ENCODE measurements at places on chromosomes 2 and 18. TPM values are rescaled to one million over a fixed set of nuclear protein-coding genes. Genes with fewer than 3 reads are reported as not detected.

- DNase-seq, result no peak
These were observed 86.0 kb downstream of the RHOB start for GRCh38 chr2:20532634-20533437.

DNA sequence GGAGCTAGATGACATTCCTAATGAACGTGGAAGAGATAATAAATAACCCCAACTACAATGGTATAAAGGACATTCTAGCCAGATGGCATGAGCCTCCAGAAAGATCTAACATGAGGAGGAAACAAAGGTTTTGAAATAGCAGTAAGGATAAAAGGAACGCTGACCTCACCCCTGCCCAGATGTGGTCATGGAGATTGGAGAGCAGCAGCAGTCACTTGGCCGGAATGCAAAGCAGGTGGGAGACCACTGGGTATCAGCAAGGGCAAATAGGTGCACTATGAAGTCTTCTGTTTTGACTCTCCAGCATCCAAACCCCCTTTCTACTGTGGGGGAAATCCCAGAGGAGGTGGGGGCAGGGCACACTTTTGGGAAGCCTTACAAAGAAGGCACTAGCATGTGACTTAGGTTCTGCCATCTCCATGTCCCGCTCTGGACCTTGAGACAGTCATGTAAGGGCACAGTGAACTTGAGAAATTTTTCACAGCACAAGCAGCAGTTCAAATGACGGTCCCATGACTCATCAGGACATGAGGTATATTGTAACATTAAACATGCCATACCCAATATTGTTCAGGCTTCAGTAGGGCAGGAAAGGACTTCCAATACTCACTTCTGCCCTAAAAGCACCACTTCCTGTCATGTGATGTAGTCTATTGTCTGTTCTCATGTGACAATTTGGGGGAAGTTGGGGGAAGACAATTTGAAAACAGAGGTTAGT lies 55.2 kb downstream of the METTL4 start:
- DNase-seq, result no peak

GRCh38 chr2:105536175-105536574 lies 137.3 kb upstream of the FHL2 start:
- no peak for DNase-seq

- DNase-seq, result no peak
These were observed 61.8 kb downstream of the FAM168B start for GRCh38 chr2:131031431-131031841.

DNA sequence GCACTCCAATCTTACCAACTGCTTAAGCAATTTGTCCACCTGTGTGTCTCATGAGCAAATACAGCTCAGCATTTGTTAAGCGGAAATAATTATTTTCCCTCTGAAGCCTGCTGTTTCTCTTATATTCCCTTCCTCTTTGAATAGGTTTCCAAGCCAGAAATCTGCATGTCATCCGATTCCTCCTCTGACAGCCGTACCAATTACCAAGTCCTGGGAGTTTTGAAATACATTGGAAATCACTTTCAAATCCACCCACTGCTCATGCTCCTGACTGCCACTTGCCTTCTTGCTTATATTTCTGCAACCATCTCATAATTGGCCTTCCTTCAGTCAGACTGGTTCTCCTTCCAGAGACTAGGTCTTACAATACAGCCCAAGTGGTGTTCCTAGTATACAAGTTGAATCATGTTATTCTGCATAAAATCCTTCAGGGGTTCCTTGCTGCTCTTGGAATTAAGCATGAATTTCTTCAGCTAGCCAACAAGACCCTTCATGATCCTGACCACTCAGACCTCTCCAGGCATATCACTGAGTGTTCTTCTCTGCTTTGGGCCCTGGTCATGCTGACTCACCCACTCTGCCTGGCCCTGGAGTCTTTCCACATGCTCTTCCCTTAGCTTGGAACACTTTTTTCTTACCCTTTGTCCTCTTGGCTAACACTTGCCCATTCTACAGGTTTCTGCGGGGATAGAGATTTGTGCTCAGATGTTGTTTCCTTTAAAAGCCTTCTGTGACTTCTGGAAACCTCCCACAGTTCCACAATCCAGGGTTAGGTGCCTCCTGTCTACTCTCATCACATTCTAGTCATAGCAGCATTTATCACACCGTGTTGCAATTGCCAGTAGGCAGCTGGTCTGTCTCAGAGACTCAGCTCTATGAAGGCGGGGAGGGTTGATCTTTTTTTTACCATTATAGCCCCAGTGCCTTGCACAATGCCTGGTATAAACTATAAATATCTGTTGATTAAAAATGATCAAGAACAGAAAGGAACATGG lies 157.6 kb downstream of the ARL6IP6 start:
- DNase-seq, result no peak

DNA sequence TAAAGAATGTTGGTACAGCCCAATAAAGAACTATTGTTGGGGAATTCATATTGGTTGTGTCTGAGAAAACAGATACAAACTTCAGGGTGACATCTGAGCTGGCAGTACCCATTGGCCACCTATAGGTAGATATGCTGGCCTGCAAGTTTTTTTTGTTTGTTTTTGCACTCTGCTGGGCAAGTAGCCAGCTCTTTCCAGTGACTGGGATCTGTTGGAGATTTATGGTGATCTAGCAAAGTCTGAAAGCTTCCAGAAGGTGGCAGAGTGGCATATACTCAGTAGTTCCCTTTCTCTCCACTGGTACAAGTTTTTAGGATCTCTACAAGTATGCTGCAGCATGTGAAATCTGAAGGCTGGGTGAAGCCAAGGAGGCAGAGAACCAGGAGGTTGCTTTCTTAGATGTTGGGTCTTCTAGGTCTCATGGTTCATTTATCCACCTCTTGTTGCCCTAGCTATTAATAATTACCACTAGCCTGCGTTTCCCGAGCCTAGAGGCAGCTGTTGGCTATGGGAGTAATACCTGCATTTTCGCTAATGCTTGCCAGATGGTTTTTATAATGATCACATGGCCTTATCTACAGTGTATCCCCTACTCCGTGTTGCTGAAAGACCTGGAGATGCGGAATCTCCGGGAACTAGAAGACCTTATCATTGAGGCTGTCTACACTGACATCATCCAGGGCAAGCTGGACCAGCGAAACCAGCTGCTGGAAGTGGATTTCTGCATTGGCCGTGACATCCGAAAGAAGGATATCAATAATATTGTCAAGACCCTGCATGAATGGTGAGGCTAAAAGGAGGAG lies 9.5 kb downstream of the COPS7B start:
- DNase-seq, result no peak

DNA sequence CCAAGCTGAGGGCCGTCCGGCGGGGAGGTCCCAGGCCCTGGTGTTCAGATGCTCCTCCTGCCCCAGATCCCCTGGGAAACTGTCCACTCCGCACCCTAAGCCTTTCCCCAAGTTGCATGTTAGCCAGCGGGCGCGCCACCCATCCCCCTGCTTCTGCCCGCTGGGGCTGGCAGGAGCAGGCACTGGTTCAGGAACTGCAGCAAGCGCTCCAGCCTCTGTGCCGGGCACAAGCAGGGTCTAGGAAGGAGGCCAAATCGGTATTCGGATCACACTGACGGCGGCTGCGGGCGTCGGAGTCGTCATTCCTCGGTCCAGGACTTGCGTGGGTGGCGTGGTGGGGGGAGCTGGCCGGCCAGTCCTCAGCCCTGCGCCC lies 53.7 kb downstream of the FAM168B start:
- DNase-seq, result peak; percentile 30

GRCh38 chr2:45047301-45047700 lies 38.0 kb upstream of the SIX2 start:
- no peak for DNase-seq

DNA sequence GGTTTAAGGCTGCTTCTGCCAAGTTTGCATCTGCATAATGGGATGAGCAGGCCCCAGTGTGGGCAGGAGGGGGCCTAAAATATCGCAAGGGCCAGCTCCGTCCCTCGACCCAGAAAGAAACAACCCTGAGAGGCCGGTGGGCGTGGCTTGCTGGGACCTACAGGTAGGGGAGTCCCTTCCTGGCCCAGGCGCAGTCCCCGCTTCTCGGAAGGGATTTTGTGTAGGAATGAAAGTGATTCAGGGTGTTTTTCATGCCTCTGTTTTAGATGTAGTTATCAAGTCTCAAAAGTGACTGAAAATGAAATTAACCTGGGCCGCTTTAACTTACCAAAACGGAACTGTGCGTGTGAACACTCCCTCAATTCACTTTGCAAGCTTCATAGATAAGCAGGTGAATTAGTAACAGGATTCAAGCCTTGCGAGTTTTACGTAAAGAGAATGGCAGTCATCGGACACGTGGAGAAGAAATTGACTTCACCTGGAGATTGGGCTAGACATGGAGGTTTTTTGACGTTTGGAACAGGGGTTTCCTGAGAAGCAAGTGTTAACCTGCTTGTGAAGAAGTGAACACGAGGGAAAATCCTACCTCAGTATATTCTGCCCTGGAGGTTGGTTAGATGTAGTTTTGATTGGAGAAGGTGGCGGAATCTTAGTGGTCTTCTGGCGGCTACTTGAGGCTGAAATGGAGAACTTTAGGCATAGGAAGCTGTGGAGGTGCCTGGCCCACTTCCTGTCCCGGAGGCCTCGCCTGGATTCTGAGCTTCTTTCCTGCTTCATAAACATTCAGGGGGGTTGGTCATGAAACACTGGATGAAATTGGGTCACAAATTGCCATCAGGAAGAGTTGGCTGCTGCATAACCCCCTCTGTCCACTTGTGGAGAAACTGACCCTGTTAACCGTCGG lies 1.7 kb downstream of the NCK2 start:
- peak; percentile 20 for DNase-seq

GRCh38 chr2:7473135-7473771 lies 556.0 kb downstream of the RNF144A start:
- DNase-seq, result no peak

GRCh38 chr2:194087089-194087958 lies 1569.7 kb upstream of the SLC39A10 start:
- DNase-seq, result no peak

DNA sequence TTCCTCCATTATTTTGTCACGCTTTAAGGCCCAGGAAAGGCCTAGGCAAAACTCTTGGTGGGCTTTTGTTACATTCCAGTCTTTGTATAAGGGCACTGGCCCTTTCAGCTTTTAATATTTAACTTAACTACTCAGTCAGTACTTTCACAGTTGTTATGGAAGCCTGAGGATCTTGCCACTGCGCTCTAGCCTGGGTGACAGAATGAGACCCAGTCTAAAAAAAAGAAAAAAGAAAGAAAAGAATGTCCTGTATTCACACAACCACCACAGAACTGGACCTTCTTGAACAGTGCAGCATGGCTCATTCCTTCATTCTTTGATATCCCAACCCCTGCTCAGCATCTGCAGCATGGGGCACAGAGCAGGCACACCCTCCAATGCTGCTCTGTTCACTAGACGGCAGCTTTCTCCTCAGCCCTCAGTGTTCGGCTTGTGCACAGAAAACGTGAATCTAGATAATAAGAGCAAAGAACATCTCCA lies 93.4 kb upstream of the MSH2 start:
- no peak for DNase-seq

DNA sequence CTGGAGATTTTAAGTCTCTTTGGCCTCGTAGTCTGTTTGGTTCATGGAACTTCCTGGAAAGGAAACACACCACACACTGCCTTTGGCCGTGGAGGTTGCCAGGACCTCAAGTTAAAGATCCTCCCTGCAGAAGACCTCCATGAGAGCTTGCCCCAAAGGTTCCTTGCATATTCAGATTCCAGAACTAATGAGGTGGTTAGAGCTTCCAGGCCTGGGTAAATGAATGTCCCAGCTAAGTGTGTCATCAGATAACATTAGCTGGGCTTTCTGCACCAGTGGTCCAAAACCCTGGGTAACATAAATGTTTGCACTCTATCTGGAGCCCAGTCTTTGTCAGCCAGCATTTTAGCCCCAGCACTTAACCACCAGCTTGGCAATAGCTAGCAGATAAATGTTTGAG lies 122.1 kb upstream of the EML6 start:
- DNase-seq, result no peak

- DNase-seq, result no peak
These were observed 3.9 kb downstream of the BOD1L2 start for GRCh38 chr18:57150828-57151227.

DNA sequence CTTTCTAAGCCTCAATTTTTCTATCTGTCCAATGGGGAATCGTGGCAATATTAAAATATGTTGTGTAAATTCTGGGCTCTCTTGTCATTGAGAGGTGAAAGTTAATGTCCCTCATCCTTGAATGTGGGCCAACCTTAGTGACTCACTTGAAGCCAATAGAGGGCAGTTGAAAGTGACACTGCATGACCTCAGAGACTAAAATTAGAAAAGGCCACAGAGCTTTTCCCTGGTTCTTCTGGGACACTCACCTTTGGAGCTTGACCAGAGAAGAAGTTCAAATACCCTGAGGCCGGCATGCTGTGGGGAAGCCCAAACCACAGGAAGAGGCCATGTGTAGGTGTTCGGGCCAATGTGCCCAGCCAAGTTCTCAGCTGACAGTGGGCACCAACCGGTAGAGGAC lies 24.1 kb upstream of the SIX2 start:
- DNase-seq, result no peak

DNA sequence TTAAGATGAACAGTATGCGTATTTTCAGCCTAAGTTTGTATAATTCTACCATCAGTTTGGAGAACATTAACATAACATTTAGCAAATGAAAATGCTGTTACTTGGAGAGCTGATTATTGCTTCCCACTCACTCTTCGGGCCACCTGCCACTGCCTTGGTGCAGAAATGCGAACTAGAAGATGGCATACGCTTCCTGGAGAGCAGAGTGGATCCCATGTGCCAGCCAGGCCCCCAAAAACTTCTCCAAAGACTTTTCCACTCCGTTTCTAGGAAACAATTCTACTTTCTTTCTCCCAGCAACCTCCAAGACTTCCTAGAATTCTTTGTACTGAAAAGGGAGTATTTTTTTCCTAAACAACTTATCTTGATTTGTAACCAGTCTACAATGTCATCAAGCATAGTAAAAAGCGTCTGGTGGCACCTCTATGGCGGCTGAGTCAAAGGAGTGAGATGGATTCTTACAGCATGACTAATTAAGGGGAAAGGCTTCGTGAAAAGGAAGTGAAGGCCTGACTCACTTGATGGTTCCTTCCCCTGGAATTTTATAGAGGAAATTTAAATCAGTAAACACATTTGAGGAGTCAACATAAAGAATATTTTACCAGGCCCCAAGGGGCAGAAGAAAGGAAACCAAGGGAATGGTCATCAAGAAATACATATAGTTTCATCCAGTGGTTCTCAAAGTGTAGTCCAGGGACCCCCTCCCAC lies 36.6 kb downstream of the FEZ2 start:
- no peak for DNase-seq

- DNase-seq, result no peak
These were observed 84.3 kb upstream of the FZD7 start for GRCh38 chr2:201949181-201949926.

The PLA2R1 gene
- 1.7 TPM for total RNA-seq

The DNAH6 gene
- total RNA-seq, result 6.6 TPM

The RAMP1 gene
- total RNA-seq, result 2.7 TPM

The HJURP gene
- total RNA-seq, result 1.9 TPM

The SCN7A gene
- total RNA-seq, result 1.6 TPM

The DSC2 gene
- total RNA-seq, result 5.9 TPM

The PID1 gene
- total RNA-seq, result 46.2 TPM

The NYAP2 gene
- total RNA-seq, result 7.8 TPM

The TTC39C gene
- total RNA-seq, result 41.5 TPM

The C1GALT1C1L gene
- not detected for total RNA-seq

The SLC23A3 gene
- total RNA-seq, result 0.31 TPM

The PRPF40A gene
- total RNA-seq, result 127 TPM

Data from occipital lobe (tissue), 3 donors.